ENCODE measurements at places on chromosomes 12 and 14.

DNA sequence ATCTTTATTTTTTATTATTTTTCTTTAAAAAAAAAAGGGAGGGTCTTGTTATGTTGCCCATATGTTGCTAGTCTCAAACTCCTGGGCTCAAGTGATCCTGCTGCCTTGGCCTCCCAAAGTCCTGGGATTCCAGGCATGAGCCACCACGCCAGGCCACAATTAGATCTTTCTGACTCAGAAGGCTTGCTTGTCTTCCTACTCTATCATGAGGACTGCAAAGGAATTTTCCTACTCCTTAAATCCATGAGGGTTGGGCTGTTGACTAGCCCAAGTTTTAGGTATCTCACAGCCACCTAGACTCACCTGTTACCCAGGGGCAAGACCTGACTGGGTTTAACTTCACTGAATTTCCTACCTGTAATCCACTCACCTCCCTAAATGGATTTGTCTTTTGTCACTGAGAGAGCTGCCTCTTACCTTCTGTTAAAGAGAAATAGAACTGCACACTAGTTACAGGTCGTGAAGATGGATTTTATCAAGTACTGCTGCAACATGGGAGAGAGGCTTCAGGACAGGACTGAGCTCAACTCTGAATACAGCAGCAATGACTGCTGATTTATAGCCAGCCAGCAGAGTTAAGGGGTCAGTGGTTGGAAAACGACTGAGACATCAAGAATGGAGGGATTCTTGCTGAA, 72.3 kb downstream of the B4GALNT3 start:
- DNase-seq = no peak

DNA sequence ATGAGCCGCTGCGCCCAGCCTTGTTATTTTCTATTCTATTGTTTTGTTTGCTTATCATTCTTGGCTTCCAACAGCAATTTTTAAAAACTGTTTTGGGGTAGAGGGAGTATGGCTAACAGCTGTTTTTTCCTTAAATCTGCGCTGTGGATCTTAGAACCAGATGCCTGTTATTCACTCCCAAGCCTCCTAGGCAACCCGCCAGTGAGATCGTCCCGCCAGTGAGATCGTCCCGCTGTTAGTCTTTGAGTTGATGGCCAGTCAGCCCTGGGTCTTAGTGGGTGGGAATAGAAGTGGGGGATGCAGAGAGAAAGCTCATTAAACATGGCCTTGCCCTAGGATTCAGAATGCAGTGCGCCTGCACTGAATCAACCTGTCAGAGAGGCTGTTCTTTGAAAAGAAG, 67.3 kb upstream of the BICD1 start:
- no peak for DNase-seq

DNA sequence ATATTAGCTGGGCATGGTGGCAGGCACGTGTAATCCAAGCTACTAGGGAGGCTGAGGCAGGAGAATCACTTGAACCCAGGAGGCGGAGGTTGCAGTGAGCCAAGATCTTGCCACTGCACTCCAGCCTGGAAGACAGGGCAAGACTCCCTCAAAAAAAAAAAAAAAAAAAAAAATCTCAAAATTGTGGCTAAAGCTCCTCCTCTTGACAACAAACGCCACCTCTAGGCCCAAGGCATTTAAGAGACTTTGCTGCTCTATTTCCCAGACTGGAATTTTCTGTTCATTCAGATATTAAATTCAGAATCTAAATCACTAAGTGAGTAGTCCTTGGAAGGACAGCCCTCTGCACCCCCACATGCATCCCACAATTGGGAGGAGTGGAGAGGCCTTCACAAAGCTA, 1.4 kb downstream of the ZFYVE1 start:
- DNase-seq = no peak

- no peak for DNase-seq
Observed at GRCh38 chr14:71713016-71713415, 219.2 kb upstream of the RGS6 start.

DNA sequence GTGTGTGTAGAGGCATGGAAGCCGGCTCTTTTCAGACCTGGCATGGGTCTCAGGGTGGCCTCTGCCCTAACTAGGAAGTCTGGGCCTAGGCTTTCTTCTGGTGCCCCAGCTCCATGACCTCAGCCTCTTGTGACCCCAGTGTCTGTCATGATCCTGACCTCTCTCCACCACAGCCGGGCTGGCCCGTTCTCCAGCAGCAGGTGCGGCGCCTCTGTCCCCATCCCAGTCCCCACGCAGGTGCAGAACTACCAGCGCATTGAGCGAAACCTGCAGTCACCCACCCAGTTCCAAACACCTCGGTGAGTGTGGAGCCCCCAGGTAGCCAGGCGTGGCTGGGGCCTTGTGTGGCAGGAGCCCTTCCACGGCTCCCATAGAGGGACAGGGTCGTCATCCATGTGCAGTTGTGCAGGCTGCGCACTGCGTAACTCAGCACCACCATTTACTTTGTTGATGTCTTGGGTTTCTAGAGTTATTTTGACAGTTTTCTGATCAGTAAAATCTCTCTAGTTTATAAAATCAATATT, 14.8 kb upstream of the PUS1 start:
- DNase-seq = no peak

DNA sequence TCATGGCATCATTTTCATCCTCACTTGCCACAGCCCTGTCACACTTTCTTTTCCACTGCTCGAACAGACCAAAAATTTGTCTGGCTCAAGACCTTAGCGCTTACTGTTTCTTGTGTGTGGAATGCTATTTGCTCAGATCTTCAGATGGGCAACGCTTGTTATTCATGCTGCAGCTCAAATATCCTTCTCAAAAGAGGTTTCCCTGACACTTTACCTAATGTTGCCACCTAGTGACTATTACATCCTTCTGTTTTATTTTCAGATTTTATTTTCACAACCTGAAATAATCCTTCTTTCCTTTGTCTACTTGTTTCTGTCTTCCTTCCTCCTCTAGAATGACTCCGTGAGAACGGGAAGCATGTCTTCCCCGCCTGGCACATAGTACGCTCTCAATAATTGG, 5.6 kb downstream of the FBXO33 start:
- peak; percentile 42 for DNase-seq

DNA sequence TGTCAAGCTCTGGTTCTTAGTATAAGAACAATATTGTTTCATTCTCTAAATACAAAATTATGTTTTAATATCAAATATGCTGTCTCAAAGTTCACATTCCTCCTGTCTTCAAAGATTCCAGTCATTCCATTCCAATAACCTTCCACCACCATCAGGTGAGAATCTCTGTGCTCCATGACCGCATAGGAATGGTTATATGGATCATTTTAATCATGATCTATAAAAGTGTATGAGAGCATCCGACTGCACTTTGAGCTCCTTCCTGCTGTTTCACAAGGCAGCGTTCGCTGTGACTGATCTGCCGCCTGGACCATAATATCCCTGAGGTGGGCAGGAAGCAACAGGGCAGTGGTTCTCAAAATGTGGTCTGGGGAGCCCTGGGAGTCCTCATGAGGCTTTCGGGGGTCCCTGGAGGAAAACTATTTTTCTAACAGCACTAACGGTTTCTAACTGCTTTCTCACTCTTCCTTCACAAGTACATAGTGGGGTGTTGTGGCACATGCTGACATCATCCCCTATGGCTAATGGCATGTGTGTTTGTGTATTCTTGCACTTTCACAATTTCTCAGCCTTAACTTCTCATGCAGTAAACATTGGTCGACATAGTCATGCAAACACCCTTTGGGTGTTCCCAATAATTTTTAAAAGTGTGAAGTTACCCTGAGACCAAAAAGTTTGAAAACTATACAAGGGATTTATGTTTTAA, 137.4 kb downstream of the ANO2 start:
- DNase-seq = no peak

DNA sequence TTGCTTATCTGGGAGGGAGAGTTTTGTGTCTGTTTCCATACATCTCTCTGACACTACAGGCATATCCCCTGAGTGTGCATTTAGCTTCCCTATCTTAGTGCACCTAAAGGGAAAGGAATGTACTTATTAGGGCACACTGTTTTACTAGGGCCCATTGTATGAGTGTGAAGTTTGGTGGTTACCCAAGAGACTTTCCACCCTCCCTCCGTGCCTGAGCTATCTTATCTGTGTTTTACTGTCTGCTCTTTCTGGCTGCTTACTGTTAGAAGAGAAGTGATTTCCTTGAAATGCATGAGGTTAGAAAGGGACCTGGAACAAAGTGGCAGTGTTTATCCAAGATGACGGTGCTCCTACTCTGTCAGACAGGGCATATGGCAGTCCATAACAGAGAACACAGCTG, 8.5 kb upstream of the SVOP start:
- DNase-seq = no peak

- DNase-seq = peak; percentile 29
Observed at GRCh38 chr14:103109535-103110441, 13.5 kb upstream of the TNFAIP2 start.

DNA sequence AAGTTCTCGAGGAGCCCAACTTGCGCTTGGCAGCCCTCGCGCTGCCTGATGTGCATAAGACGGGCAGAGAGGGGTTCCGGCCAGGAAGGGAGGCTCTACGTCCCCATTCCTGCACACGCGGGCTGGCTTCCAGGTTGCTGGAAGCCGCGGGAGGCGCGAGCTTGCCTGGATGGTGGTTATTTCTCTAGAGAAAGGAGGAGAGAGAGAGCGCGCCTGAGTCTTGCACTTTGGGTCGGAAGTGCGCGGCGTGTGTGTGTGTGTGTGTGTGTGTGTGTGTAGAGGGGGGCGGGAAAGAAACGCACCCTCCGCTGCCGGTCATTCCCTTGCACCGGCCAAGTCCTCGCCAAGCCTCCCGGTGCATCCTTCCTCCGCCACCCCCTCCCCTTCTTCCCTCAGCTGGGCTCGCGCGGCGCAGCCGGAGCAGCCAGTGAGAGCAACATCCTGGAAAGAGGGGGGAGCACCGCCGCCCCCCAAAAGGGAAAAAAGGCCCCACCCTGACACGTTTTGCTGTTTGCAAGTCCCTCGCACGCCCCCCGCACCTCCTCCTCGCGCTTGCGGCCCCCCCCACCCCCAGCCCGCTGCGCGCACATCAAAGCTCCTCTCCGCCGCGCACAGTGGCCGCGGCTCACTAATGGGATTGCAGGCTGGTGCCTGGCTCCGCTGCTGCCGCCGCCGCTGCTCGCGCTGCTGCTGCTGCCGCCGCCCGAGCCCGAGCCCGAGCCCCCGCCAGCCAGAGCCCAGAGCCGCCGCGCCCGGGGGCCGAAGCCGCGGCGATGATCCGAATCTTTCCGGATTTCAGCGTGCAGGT, 4.4 kb upstream of the NPAS3 start:
- DNase-seq = no peak

GRCh38 chr12:74980510-74980909, 229.1 kb downstream of the KCNC2 start:
- DNase-seq = no peak

DNA sequence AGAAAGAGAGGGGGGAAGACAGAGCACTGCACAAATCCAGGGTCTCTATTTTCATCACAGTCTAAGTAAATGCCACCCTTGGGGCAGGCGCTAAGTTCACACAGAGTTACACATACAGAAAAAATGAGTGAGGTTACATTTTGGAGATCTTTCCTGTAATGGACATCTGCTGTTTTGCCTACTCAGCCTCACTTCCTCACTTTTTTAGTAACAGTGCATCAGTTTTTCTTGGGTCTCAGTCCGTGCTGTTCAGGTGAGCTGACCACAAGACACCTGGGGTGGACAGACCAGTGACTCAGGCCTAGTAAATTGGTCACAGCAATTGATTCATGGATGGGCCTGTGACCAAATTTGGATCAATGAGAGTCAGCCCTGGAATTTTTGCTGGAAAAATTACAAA, 33.6 kb upstream of the SLC5A8 start:
- no peak for DNase-seq

- DNase-seq = no peak
Observed at GRCh38 chr12:115500872-115501271, 776.6 kb downstream of the MED13L start.

GRCh38 chr14:65214741-65215140, 112.4 kb upstream of the MAX start:
- DNase-seq = no peak

DNA sequence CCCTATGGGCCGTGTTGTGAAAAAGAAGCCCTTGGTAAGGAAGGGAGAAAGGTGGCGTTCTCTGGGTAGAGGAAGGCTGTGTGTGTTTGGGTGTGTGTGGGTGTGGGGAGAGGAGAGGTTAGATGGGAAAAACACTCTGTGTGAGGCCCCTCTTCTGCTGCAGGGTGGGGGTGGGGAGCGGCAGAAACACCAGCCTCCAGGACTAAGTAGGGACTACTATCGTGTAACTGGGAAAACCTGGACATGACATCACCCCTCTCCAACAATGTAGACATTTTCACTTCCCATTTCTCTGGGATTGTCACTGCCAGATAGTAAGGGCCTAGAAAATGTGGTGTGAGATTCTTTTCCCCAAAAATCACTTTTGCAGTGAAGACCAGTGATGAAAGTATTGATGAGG, 205.0 kb downstream of the NTF3 start:
- DNase-seq = no peak

DNA sequence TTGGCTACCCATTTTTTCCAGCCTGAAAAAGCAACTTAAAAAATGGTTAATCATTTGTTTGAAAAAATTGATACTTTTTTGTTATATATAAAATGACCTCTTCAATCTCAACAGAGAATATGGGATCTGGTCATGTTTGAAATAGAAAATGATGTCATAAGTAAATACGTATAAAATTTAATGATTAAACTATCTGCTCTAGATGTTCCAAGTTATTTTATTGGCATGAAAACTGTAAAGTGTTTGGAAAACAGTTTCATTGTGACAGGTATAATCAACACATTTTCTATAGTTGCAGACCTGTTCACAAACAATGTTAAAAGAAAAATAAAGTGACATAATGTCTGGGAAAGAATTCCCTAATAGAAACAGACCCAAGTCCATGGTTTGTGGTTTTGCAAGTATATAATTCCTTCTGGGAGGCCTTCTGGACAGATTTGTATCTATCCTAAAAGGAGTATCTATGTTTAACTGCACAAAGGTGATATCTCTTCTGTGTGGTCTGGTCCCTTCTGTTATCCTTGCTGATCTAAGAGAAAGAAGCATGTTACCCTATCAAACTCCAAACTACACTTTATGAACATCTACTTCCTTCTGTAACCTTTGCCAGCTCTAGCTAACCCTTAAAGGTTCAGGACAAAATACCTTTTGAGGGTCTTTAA, 39.5 kb upstream of the LRIG3 start:
- no peak for DNase-seq

- no peak for DNase-seq
Observed at GRCh38 chr12:55717011-55718007, 1.5 kb downstream of the BLOC1S1 start.

- DNase-seq = no peak
Observed at GRCh38 chr12:108784270-108784669, 53.0 kb upstream of the CORO1C start.

- DNase-seq = no peak
Observed at GRCh38 chr14:53437858-53438257, 284.7 kb upstream of the DDHD1 start.

DNA sequence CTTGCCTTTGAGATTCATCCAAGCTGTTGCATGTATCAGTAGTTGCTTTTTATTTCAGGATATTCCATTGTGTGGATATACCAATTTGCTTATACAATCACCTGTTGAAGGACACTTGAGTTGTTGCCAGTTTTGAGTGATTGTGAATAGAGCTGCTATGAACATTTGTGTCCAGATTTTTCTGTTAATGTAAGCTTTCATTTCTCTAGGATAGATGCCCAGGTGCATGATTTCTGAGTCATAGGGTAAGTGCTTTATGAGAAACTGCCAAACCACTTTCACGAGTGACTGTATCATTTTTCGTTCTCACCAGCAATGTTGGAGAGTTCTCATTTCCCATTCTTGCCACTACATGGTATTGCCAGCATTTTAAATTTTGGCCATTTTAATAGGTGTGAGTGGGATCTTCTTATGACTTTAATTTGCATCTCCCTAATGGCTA, 434.6 kb upstream of the RGS6 start:
- DNase-seq = no peak

- no peak for DNase-seq
Observed at GRCh38 chr14:68398370-68398769, 394.5 kb downstream of the ZFP36L1 start.

- DNase-seq = no peak
Observed at GRCh38 chr14:103317976-103318580, 16.0 kb upstream of the EIF5 start.
